ENCODE measurements at places on chromosomes 7 and 10.

DNA sequence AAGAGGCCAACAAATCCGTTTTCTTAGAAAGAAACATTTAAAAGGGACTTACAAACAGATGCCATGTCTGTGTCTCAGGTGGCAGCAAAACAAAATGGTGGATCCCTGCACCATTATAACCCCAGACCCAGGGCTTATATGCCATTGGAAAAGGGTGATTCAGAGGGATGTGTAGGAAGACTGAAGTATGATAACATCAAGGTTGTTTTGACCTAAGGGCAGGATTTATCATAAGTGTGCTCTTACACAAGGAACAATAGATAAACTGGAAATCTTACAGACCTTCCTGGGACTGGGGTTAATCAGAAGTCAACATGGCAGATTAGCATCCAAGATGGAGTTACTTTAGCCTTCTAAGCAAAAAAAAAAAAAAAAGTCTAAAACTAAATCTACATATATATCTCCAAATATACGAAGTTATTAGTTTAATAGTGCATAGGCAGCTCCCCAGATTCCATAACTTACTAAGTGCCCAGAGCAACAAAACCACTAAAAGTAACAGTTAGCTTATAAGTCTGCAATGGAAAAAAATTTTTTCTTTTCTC lies 34.3 kb upstream of the WNT16 start:
- no peak for DNase-seq

- no peak for DNase-seq
Observed at GRCh38 chr7:36408589-36408988, 18.9 kb downstream of the ANLN start.

- DNase-seq: no peak
Observed at GRCh38 chr7:151114151-151115090, 28.1 kb downstream of the AGAP3 start.

DNA sequence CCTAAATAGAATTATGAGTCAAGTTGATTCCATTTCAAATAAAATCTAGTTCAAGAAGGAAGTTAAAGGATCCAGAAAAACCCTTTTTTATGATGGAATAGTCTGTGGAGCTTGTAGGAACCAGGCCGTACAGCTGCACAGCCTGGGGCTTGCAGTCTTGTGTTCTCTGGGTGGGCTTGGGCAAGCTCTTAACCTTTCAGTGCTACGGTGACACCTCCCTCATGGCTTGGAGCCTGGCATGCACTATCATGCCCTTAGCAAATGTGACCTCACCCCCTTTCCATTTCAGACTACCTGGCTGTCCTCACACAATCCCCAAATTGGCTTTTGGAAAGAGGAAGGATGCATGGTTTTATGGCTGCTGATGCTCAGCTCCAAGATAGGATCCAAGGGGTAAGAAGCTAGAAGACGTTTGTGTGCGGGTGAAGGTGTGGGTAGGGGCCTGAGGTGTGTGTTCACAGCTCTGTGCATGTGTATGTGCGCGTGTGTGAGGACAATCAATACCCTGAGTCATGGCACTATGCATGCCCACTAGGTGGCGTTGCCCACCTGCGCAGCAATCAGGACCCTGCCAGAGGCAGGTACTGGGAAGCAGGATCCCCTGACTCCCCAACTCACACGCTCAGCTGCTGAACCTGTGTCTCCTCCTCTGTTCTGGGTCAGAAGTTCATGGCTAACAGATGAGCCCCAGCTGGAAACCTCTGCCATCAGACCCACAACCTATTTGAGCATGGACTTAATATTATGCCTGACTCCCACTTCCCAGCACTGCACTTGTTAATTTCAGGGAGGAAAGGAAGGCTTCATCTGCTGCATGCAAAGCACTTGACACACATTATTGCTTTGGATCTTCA lies 113.4 kb downstream of the PTPN20 start:
- peak; percentile 79 for DNase-seq

DNA sequence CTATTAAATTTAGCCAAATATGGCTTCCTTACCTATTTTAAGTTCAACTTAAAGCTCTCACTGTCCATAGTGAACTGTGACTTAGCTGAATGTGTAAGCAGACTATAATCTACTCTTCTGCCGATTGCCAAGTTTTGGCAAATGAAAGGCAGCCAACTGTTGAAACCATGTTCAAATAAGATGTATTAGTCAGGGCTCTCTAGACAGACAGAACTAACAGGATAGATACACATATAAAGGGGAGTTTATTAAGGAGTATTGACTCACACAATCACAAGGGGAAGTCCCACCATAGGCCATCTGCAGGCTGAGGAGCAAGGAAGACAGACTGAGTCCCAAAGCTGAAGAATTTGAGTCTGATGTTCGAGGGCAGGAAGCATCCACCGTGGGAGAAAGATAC lies 837.7 kb upstream of the AUTS2 start:
- no peak for DNase-seq

DNA sequence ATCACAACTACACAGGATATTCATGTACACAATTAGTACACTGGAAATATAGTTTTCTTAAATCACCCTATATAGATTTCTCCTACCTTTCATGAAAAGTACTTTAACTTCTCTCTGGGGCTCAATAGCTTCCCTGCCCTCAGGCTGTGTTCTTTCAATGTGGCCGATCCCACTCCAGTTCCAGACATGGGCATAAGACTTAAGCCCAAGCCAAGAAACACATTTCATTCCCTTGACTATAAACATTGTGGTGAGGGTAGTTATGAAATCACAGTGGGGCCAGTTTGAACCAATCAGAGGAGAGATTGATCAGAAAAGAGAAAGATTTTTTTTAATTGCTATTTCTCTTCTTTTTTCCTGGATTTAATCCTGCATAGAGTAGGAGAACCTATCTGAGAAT lies 904.6 kb upstream of the SORCS1 start:
- DNase-seq: no peak

DNA sequence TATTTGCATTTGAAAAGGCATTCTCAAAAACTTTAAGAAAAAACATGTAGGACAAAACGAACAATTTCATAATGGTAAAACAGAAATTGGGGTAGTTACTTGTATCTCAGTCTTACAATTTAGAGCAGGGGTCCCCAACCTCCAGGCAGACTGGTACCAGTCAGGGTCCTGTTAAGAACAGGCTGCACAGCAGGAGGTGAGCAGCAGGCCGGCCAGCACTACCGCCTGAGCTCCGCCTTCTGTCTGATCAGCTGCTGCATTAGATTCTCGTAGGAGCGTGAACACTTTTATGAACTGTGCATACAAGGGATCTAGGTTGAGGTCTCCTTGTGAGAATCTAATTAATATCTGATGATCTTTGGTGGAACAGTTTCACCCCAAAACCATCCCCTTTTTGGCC lies 77.3 kb downstream of the SEMA3A start:
- DNase-seq: no peak

GRCh38 chr7:135801877-135802276 lies 53.3 kb upstream of the FAM180A start:
- DNase-seq: peak; percentile 35

DNA sequence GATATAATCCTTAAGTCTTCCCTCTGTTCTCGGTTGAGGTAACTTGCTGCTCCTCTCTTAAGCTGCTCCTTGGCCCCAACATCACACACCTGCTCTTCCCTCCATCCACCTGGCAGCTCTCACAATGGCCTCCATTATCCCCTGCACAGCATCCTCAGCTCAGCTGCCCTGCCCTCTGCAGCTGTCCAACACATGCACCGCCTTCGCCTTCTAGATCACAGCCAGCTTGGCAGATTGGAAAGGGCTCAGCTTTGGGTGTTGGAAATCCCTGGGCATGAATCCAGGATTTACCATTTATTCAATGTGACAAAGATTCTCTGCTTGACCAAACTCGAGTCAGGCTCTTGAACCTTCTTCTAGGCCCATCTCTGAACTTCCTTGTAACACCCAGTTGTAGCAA lies 20.6 kb downstream of the RGR start:
- no peak for DNase-seq

DNA sequence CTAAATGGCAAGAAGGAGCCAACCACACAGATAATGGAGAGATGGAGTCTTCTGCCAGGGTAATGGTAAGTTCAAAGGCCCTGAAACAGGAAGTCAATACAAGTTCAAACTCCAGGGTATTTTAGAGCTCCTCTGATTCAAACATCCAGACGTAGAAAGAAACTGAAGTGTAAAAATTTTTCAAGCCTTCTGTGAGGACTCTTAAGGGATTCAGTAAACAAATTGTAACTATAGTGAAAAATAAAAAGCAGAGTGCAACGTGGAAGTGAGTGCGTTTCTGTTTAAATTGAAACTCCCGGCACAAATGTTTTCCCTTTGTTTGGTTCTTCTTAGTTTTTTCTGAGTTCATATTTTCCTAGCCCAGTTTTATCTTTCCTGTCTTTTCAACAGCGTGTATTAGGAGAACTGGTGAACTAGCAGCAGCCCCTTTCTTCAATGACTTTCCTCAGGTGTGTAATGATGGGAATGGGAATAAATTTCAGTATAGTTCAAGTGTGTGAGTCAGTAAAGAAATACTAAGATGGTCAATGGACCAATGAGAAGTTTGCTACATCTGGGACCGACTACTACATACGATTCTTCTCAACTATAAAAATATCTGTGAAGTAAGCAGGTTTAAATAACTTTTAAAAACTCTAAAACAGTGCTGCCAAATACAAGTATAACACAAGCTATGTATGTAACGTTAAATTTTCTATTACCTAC lies 298.9 kb downstream of the CSTF2T start:
- no peak for DNase-seq

DNA sequence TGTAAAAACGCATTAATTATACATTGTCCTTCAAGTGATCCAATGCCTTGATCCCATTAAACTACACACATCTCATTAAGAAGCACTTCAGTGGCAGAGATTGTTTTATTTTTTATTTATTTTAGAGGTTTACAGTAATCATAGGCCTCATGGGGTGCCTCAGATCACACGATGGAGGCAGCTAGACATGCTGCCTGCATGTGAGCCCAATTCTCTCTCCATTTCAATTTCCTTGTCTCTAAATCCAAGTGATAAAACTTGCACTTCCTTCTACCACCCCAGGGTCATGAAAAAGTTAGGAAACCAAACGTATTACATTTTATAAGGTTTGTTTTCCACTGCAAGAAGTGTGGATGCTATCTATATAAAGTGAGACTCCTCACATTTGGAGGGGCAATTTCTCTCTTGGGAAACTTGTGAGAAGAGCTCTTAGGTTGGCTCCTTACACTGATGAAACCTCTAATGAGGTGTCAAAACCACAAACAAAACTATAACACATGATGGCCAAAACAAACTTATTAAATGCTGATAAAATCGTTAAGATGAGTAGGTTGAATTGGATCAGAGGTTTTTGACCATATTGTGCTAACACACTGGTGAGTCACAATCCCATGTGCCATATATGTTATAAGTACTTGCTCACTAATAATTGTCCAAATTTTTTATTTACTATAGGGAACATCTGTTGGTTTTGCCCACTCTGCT lies 22.3 kb upstream of the XPNPEP1 start:
- no peak for DNase-seq

DNA sequence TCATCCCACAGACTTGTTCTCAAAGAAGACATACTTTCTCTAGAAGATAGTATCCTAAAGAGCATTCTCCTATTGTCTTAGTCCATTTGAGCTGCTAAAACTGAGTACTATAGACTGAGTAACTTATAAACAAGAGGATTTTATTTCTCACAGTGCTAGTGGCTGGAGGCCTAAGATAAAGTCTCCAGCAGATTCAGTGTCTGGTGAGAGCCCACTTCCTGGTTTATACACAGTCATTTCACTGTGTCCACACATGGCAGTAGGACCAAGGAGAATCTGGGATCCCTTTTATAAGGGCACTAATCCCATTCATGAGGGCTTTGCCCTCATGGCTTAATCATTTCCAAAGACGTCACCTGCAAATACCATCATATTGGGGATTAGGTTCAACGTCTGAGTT lies 68.7 kb downstream of the LRRC17 start:
- no peak for DNase-seq

GRCh38 chr7:78568690-78569089 lies 770.1 kb downstream of the PHTF2 start:
- no peak for DNase-seq

DNA sequence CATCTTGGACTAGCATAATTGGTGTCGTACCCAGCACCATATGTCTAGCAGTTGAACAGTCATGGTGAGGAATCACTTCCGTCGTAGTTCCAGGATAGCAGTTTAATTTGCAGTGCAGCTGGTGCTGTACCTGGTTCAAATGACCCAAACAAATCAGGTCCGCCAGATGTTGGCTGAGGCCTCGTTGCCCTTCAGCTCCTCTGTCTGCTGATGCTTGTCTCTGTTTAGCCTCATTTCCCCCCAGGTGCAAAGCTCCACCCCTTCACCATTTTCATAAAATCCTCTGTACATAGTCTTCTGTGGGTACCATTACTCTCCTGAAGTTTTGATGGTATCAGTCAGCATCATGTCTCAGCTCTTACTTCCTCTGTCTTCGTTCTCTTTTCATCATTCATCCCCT lies 35.1 kb downstream of the UMAD1 start:
- no peak for DNase-seq

DNA sequence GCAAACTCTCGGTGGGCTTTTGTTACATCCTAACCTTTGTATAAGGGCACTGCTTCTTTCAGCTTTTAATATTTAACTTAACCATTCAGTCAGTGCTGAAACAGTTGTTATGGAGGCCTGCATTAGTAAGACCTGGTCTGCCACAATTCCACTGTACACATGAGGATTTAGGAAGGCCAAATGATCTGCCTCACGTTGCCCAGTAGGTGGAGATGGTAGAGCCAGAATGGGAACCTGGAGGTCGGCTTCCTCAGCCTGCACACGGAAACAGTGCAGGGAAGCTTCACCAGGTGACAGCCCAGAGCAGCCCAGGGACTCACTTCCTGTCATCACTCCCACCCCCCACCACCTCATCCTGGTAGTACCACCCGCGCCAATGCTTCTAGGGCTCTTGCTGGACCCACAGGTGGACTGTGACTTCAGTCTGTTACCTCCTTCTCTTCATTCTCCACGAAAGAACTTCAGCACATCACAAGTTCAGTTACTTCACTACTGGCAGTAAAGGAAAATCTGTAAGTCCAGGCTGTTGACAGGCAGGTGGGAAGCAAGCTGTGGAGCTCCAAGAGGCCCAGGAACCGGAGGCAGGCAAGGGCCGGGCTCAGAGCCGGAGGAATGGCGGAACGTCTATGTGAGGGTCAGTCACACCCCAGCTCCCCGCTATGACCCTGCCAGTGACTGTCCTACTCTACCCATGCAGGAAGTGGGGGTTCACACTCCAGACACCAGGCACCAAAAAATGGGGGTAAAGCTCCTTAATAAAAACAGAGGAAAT lies 480.3 kb upstream of the C7orf33 start:
- DNase-seq: no peak

DNA sequence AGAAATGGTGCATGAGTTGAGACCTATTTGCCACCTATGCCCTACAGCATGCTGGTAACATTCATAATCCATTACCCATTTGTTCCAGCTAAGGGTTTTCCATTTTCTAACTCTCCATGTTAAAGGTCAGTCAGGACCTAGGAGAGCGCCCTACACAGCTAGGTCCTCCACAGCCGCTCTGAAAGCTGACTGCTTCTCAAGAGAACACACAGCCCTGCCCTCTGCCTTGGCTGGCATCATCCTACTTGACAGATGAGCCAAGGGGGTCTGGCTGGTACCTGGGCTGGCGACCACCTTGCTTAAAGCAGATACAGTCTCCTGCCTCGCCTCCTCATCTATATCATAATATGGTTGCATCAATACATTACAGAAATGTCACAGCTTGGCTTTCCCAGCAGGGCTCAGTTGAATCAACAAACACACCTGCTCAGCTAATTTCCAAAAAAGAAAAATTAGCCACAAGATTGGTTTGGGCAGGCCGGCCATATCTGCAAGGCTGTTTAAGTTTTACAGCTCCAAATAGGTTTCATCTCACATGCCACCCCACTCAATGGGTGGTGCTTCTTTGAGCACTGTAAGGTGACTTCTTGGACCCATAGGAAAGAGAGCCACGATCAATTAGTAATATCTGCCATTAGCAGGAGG lies 17.3 kb downstream of the TLL2 start:
- peak; percentile 78 for DNase-seq

Measured in islet precursor cell (in vitro differentiated cells).